ENCODE measurements at places on chromosomes 3 and 15. TPM values are rescaled to one million over a fixed set of nuclear protein-coding genes. Genes with fewer than 3 reads are reported as not detected.

The GPR171 gene
- not detected for total RNA-seq

The TMEM43 gene
- total RNA-seq, result 79.2 TPM

The C3orf85 gene
- total RNA-seq, result not detected

DNA sequence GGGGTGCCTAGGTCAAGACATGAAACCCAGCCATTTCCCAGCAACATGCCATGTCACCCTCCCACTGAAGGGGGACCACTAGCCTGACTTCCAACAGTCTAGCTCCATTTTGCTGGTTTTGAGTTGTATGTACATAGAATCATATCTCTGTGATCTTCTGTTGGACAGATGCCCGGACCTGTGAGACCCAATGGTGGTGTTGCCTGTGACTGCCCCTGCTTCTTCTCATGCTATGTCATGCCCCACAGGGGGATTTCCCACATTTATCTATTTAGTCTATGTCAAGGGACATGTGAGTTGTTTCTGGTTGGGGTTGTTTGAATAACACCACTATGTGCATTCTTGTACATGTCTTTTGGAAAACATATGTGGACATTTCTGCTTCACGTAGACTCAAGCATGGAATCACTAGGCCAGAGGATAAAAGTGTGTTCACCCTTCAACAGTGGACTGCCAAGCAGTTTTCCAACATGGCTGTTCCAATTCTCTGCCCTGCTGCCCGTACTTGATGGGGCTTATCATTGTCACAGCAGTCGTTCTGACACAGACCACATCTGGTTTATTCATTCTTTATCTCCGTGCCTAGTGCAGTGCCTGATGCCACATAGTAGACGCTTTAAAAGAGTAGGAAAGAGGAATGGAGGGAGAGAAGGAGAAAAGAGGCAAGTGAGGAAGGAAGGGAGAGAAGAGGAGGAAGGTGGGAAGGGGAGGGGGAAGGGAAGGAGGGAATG is 114.4 kb downstream of the TPRA1 start:
- DNase-seq, result no peak

- no peak for DNase-seq
Measured at GRCh38 chr3:192914848-192915247, 2.8 kb downstream of the MB21D2 start.

DNA sequence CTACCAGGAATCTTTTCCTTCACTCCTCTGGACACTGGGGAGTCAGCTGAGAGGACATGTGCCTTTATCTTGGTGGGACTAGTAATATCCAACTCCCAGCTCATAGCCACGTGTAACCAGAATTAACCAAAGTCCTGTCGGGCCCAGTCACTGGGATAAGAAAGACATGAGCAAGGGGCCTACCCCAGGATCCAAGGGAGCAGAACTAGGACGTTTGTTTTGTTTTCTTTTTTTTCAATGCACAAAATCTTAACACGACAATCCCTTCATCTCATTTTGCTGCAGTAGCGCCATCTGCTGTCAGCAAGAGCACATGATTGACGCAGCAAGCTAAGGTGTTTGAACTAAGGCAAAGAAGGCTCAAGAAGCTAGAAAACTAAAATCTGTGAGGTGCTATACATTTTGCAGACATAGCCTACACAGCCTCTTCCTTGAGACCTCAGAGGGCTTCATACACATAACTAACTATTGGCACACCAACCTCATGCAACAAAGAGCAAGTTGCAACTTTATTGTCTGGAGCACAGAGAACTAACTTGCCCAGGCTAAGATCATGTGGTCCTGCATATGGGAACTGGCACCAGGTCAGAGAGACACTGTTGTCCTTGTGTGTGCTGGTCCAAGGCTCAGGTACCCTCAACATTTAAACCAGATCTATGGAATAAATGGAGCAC is 43.6 kb downstream of the RLBP1 start:
- DNase-seq, result peak; percentile 42

- no peak for DNase-seq
Measured at GRCh38 chr15:71385026-71385425, 269.8 kb downstream of the THSD4 start.

- DNase-seq, result no peak
Measured at GRCh38 chr3:36652104-36652503, 112.2 kb downstream of the DCLK3 start.

DNA sequence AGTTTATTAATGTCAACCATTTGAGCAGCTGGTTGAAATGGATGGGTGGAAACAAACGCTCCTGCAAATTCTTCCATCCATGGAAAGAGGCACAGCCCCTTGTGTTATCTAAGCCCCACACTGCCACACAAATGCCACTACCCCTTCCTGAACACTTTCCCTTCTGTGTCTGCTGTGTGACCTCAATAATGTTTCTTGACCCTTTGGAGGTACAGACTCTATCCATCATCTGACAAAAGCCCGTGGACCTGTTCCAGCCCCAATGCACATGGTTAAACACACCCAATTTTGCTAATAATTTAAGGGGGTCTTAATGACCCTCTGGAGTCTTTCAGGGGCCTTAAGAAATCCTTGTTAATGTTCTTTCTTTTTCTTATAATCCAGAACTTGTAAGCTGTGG is 482.2 kb upstream of the CFAP20DC start:
- no peak for DNase-seq

DNA sequence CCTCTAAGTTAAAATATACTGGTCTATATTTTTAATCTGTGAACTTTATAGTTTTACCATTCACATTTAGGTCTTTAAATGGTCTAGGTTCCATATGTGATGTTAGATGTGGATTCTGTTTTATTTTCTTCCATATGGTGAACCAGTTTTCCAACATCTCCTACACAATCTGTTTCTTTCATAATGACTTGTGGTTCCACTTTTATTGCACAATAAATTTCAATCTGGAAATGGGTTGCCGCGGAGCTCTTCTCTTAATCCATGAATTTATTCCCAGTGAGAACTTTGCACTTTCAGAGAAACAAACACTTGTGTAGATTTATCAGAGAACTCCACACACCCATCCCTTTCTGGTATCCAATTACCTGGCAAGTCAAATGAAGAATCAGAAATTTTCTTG is 20.9 kb upstream of the SPPL2A start:
- DNase-seq, result no peak

DNA sequence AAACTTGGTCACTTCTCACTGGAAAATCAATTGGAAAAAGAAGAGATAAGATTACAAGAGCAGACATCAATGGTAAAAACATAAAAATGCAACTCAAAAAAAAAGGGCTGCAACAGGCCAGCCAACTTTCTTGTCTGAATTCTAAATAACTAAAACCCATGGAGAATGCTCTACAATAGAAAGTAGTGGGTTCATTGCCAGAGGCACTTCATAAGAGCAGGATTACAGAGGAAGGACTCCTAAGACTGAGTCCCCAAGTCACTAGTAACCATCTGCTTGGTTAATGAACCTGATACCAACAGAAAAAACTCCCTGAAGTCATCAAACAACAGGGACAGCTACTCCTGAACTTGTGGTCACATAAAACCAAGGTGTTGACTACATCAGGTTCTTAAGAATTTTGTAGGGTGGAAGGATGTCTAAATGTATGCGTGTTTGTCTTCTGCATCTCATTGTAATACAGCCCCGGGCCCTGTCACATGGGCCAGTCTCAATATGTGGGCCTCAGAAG is 148.6 kb downstream of the IMPG2 start:
- DNase-seq, result no peak

DNA sequence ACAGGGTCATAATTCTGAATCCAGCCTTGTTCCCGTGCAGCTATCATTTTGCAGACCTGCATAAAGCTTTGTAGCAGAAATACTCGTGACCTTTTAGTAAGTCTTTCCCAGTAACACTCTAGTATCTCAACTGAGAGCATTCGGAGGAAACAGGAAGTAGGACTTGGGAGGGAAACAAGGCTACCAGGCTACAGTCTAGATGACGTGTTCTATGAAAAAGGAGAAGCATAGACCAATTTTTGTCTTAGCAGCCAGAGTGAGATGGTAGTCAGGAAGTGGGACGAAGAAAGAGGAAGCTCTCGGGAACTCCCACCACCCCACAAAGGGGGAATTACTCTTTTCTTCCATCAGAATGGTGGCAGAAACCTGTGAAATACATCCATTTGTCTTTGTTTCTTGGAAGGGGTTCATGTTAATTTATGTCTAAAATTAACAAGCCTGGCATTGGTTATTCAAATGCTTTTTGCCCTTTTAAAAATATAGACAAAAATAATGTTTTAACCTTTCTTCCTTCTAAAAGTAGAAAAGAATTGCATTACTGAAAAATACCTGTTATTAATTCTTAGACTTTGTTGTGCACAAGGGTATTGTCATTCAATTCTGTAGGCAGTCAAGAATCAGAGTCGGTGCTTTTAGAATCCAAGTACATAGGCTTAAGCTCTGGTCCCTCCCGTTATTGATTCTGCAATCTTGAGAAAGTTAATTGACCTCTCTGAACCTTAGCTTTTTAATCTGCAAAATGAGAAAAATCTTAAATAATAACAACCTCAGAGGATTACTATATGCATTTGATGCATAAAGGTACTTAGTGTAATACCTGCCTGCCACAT is 1.6 kb upstream of the SUCNR1 start:
- DNase-seq, result no peak

- peak; percentile 39 for DNase-seq
Measured at GRCh38 chr15:34038871-34039789, at the start of gene AVEN. TSS of gene AVEN (minus strand) at chr15:34039204. CDS start at chr15:34039046, 158 bp downstream.

- no peak for DNase-seq
Measured at GRCh38 chr3:180530276-180530675, 71.7 kb upstream of the TTC14 start.
